Right ventricle myocardium inferior (tissue), 1 donor: ENCODE measurements at places on chromosomes 1 and 21.

GRCh38 chr1:153985941-153986761 is at the start of gene RAB13:
Gene RAB13, minus strand, starts transcription at chr1:153986339. Its CDS starts 103 bp downstream, at chr1:153986236.
- DNase-seq, result peak; percentile 88

- DNase-seq, result peak; percentile 37
Observed at GRCh38 chr1:31669433-31669785, 24.7 kb upstream of the PEF1 start.

GRCh38 chr1:119862276-119862675 is 34.0 kb downstream of the ADAM30 start:
- no peak for DNase-seq

DNA sequence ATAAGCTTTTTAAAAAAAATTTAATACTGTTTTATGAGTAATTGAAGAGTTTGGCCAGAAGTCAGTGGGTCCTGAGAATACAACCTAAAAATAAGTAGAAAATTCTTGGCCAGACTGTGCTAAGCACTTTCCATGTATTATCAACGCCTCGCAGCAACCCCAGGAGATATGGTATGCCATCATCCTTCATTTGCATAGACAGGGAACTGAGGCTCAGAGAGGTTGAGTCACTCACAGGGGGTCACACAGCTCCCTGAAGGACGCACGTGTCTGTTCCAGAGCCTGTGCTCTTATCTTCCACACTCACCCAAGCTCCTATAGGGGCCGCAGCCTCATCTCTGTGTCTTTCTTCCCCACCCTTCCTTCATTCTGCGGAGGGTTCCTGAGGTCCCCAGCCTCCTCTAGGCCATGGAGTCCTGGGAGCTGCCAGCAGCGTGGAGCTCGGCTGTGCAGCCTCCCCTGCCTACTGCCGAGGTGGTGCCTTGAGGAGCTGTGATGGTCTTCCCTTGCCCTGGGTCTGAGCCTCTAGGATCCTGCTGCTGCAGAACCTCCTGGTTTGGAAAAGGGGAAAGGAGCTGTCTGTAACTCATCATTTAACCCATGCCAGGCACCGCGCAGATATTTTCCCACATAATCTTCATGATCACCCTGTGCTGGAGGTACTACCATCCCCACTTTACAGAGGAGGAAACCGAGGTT is 30.3 kb upstream of the ECE1 start:
- DNase-seq, result peak; percentile 11

DNA sequence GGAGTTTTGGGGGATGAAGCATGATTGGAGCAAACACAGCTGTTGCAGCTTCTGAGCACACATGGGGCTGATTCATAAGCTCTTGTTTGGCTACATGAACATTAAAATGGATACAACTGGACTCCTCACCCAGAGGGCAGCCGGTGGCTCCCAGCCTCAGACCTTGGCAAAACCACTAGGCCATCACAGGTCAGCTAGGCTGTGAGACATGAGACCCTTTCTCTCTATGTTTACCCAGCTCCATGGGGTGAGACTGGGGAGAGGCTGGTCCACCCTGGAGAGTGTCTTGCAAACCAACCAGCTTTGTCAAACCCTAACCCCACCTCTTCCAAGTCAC is 388.7 kb downstream of the PTPRU start:
- no peak for DNase-seq

GRCh38 chr1:23215751-23216449 is 1.4 kb downstream of the HTR1D start:
- DNase-seq, result no peak

GRCh38 chr1:78601068-78601467 is 19.2 kb upstream of the IFI44L start:
- DNase-seq, result no peak

GRCh38 chr1:95013950-95014574 is 58.7 kb downstream of the ALG14 start:
- DNase-seq, result no peak

- DNase-seq, result no peak
Observed at GRCh38 chr1:149932474-149932873, 4.2 kb downstream of the MTMR11 start.

DNA sequence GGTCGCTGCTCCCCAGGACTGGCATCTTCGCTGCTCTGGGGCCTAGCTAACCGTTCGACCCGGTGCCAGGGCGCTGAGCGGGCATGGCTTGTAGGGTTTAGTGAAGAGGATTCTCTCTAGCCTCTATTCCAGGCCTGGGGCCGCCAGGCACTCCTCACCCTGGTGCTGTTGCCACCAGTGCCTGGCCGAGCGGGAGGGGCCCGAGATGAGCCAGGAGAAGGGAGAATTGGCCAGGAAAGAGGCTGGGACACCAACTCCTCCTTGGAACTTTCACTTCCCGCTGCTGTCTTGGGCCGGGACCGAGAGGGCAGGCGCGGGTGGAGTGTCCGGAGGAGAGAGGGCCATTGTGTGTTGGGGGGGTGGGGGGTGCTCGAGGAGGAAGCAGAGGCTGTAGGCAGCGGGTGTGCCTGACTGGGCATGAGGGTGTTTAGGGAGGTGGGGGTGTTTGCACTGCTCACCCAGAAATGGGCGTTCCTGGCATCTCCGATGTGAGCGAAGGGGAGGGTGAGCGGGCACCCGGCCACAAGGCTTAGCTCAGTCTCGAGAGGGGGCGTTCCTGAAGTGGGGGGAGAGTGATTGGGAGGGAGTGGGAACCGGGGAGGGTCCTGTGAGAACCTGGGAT is 772 bp downstream of the ADAM15 start:
- DNase-seq, result peak; percentile 83

GRCh38 chr1:22778862-22779520 is 68.4 kb downstream of the EPHB2 start:
- DNase-seq, result peak; percentile 77

DNA sequence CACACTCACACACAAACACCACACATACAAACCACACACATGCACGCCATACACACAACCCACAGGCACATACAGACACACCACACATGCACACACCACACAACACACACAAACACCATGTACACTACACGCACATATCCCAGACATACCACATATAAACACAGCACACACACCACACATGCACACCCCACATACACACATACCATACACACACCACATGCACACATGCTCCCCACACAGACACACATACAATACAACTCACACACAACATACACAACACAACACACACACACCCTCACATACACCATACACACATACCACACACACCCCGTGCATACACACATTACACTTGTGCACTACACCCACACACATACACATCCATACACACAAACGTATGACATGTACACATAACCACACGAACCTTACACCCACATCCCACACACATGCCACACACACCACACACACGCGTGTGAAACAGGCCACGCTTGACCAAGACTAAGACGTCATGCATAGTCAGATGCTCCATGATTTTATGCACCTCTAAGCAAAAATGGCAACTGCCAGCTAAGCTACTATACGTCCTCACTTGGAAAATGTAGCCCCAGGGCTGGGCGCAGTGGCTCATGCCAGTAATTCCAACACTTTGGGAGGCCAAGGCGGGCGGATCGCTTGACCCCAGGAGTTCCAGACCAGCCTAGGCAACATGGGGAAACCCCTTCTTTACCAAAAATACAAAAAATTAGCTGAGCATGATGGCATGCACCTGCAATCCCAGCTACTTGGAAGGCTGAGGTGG is 77.4 kb upstream of the TMPRSS2 start:
- DNase-seq, result no peak

GRCh38 chr1:13619909-13620308 is 36.3 kb downstream of the PDPN start:
- DNase-seq, result no peak

- DNase-seq, result no peak
Observed at GRCh38 chr1:113242481-113242880, 147.8 kb upstream of the MAGI3 start.

GRCh38 chr1:59333626-59334277 is 36.9 kb downstream of the FGGY start:
- no peak for DNase-seq

DNA sequence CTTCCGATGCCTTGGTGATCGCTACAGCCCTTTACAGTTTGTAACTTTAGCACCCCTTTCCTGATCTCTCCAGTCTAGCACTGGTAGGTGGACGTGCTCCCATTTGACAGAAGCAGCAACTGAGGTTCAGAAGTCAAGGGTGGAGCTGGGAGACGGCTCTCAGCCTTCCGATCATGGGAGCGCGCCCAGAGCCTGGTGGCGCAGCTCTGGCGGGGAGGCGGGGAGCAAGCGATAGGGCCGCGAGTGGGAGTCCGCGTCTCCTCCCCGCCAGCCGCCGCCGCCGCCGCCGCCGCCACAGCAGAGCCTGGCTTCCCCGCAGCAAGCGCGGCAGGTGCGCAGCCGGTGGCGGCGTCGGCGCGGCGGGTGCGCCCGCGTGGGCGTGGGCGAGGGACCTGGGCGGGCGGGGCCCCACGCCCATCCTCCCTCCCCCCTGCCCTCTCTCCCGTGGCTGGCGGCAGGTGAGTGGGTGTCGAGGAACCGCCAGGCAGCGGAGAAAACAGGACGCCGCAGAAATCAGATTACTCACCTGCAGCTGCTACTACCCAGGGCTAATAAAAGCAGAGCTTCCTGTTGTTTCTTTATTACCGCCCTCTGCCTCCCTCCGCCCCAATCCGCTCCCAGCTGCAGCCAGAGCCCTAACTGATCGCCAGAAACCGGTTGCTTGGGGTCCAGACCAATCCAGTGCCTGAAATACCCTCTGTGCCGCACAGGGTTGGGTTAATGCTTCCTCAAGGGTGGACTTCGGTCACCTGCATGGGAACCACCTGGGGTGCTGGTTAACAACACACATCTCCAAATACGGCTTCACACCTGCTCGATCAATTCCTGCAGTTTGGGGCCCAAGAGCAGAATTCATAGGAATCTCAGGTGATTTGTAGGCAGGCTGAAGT is 60.2 kb upstream of the ID3 start:
- no peak for DNase-seq

DNA sequence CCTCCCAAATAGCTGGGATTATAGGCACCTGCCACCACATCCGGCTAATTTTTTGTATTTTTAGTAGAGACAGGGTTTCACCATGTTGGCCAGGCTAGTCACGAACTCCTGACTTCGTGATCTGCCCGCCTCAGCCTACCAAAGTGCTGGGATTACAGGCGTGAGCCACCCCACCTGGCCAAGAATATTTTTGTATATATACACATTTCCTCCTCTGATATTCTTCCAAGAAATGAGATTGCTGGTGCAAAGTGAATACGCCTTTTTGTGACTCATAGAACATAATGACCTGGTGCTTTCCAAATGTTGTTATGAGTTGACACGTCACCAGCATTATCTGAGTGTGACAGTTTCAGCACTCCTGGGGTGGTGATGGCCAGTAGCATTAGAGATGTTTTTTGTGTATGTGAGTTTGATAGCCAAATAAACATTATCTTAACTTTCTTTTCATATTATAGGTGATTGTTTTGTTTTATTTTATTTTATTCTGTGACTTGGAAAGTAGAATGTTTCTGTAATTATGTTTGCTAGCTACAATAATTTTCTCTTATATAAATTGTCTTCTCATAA is 54.9 kb downstream of the KCNK1 start:
- no peak for DNase-seq

- DNase-seq, result no peak
Observed at GRCh38 chr1:163090321-163090945, 21.3 kb downstream of the RGS4 start.

- no peak for DNase-seq
Observed at GRCh38 chr1:91768120-91768519, 117.8 kb downstream of the TGFBR3 start.

DNA sequence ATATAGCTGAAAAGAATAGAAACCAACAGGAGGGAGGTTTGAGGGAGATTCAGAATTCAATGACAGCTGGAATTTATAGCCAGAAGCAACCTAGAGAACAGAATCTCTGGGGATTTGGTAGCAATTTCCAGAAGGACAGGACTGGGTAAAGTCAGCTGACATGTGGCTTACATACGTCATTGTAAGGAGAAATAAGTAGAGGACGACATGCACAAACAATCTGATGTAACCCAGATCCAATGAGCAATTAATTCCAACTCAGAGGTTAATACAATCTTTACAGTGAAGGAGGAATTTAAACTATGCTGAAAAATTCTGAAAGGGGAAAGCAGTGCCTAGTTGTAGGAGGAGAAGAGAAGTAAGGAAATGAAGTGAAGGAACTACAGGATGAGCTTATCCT is 383.9 kb downstream of the PTBP2 start:
- DNase-seq, result no peak

DNA sequence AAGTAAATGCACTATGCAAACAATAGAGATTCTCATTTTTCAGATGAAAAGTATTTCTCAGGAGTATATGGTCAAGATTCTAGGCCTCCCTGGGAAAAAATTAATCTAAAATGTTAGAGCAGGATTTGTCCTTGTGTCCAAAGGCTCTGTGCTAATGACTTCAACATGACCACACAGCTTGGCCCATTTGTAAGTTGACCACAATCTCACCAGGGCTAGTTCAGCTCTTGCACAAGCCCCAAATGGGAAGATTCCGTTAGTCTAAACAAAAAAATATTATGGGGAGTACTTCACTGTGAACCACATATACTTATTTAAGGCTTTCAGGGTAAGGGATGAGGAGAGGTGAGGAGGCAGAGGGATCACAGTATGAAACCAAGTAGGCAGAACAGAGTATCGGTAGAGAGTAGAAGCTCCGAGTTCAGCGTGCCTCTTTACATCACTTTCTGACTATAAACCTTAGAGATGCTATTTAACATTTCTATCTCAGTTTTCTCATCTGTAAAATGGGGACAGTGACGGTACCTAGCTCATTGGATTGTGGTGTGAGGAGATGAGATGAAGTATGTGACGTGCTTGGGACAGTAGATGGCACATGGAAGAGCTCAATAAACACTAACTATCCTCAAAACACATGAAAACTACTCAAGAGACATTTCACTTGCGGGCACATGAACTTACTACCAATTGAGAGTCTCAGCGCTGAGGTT is 37.8 kb upstream of the CTTNBP2NL start:
- DNase-seq, result no peak

DNA sequence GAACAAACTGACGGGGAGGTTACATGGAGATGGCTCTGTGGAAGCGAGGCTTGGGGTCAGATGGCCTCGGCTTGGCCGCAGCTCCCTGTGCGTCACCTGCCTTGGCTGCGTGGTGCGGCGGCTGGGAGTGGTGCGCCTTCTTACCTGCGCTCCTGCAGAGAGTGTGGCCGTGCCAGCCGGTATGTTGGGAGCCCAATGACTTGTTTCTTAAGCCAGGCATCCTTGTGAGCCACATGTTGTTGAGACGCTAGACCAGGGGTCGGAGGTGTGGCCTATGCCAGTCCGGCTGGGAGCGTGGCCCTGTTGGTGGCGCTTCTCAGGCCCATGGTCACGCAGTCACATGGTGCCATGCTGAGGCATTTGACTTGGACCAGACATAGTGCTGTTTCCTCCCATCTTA is 10.5 kb downstream of the SLX9 start:
- peak; percentile 72 for DNase-seq

DNA sequence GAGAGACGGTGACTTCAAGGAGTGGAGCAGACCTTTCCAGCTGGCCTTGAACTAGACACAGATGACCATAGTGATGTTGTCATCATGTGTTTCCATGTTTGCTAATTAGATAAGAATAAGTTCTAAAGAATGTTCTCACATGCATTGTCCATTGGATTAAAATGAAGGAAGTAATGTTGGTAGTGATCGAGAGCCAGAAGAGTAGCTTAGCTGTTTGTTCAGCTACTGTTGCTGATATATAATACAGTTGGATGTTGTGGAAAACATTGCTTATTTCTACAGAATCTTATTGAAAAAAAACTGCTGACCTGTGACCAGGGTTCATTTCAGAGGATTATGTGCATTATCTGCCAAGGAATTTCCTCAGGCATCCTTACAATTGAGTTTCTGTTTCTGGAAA is 249.1 kb upstream of the POGK start:
- DNase-seq, result no peak

GRCh38 chr21:28590026-28590425 is 402.7 kb downstream of the LTN1 start:
- DNase-seq, result no peak
